T-helper 2 cell (primary cell): ENCODE measurements at places on chromosomes 16 and 17.

- DNase-seq: no peak
Measured at GRCh38 chr16:47493381-47494337, 32.5 kb downstream of the PHKB start.

GRCh38 chr17:19305256-19305655 is 57.3 kb downstream of the B9D1 start:
- peak; percentile 64 for DNase-seq

- DNase-seq: no peak
Measured at GRCh38 chr17:12673788-12674187, 8.1 kb downstream of the MYOCD start.

DNA sequence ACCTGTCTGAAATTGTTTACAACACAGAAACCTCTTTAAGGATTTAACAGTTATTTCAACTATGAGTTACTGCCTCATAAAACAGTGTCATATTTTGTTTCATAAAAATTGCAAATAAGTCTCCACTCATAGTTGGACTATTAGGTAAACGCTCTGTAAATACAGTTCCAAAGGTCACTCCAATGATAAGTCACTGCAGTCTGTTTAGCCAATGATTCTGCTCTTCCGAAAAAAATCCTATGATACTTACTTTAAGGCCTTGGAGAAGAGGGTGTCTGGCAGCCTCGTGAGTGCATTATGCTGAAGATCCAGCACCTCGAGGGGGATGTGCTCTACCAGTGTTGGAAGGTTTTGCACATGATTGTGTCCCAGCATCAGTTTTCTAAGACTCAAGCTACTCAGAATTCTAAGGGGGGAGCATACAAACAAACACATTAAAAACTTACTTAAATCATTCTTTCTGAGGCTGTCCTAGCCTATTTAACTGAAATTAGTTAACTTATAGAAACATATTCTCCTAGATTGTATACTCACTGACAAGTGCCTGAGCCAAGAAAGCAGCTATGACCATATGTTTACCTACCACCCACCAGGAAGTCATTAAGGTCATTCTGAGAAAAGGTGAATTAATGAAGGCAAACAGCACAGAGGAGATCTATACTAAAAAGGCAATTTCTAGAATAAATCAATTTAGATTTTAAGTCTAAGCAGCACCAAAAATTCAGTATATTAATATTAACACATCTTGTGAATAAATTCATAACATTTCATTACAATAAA is 41.1 kb downstream of the MARVELD3 start:
- DNase-seq: no peak

DNA sequence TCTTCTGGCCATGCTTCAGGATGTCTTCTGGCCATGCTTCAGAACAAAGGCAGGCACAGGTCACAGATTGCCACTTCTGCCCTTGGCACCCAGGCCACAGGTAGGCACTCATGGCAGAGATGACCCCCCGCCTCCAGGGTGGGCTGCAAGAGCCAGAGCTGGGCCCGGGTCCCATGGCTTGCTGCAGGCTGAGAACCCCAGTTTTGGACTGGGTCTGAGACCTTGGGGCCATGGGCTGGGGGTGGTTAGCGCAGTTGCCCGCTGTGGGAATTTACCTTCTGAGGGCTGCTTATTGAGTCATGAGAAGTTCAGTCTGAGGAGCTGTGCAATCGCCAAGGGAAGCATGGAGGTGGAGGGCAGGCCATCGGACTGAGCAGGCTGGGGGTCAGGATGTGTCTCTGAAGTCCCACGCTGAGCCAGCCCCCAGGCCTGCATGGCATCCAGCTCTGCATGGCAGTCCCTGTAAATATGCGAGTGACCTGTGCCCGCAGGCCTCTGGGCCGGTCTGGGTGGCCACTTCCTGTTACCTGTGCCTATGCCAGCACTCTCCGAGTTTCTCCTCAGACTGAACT is 1.7 kb downstream of the ANKRD13B start:
- no peak for DNase-seq

- DNase-seq: no peak
Measured at GRCh38 chr16:57297856-57298255, 13.4 kb upstream of the PLLP start.

GRCh38 chr17:45311401-45311759 is 5.4 kb downstream of the MAP3K14 start:
- no peak for DNase-seq

DNA sequence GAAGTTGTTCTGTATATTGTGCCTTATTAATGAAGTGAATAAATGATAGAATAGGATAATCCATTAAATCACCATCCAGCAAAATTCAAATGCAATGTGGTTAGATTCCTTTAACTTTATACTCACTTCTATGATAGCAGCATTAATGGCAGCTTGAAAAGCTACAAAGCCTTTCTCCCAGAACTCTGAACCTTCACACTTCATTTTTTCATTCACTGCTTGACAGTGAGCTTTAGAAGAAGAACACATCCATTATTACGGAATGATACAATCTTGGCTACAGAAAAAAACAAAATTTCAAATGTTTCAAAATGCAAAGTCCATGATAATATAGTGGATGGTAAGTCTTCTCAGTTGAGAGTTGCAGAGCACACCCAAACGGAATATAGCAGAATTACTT is 16.4 kb downstream of the ABCA9 start:
- no peak for DNase-seq

- no peak for DNase-seq
Measured at GRCh38 chr17:35238821-35239220, 4.1 kb upstream of the SLFN5 start.

GRCh38 chr17:49402706-49403105 is 12.0 kb downstream of the PHB1 start:
- no peak for DNase-seq

DNA sequence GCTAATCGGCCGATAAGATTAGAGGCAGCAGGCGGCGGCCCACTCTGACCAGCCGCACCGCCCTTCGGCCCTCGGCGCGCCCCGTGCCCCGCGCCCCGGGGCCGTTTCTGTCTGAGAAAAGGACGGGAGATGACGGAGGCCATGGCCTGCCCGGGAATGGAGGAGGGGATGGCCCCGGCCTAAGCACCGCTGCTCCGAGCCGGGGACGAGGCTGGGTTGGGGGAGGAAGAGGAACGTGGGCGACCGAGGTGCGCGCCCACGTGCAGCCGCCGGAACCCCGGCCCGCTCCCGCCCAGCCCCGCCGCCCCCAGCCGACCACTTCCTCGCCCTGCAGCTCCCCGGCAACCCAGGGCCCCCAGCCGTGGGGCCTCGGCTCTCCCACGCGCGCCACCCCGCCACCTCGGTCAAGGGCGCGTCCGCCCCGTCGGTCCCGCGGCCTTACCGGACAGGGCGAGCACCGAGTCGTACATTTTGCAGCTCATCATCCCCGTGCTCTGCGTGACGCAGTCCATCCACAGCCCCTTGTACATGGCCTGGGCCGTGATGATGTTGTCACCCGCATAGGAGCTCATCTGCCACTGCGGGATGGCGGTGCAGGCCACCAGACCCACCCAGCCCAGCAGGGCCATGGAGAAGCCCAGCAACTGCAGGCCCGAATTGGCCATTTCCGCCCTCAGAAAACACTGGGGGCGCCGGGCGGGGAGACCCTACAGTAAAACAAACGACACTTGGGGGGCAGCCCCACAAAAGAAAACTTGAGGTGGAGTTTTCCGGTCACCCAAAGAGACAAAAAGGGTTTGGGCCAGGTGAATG is 693 bp downstream of the CLDN7 start:
- DNase-seq: no peak

GRCh38 chr16:2710021-2710710 is 9.9 kb downstream of the PRSS27 start:
- DNase-seq: no peak

GRCh38 chr17:28906706-28907438 is 4.0 kb upstream of the DHRS13 start:
- no peak for DNase-seq
